Stimulated activated CD8-positive, alpha-beta memory T cell treated with anti-CD3 and anti-CD28 coated beads, Interleukin-2, amount 100 ng/mL, for 48 hours (primary cell): ENCODE measurements at places on chromosomes 7 and 10.

DNA sequence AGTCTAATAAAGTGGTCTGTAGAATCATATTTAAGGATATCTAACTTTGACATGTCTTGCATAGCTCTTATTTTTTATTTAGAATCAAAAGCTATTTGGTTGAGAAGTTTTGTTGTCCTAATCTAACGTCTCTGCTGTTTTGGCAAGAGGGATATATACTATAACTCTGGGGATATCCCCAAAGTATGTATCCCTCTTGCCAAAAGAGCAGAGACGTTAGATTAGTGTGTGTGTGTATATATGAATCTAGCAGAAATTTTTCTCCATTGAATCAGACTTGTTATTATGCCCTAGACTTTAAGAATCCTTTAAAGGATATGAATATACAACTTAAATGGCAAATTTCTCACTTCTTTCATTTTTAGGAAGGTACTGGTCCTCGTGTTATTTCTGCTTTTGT, 9.6 kb downstream of the SMC3 start:
- no peak for DNase-seq

GRCh38 chr7:143345428-143345900, 17.0 kb downstream of the FAM131B start:
- peak; percentile 66 for DNase-seq

DNA sequence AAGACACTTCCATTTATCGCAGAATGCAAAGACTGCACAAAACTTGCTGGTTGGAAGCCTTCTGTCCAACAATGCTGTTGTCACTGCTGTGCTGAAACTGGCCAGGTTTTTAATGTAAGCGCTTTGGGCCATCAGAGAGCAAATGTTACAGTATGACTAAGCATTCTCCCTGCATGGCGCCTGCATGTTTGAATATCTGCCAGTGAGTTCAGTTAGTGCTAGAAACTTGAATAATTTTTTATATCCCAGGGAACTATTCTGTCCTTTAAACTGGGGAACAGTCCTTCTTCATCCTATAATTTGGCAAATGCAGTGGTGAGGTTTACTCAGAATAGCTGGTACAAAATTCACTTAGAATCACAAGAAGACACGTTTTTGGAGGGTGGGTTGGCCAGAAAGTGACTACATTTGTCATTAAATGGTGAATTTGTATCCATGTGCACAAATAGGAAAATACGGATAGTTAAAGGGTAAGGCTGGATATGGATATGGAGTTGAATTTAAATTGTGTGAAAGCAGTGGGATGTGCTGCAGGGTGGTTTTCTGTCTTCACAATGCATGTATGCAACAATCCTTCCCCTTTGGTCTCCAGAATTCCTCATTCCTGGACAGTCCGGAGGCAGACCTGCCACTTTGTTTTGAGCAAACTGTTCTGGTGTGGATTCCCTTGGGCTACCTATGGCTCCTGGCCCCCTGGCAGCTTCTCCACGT, 1.7 kb downstream of the ABCC2 start:
- no peak for DNase-seq

GRCh38 chr10:68105820-68106219, 3.5 kb upstream of the MYPN start:
- DNase-seq, result no peak

DNA sequence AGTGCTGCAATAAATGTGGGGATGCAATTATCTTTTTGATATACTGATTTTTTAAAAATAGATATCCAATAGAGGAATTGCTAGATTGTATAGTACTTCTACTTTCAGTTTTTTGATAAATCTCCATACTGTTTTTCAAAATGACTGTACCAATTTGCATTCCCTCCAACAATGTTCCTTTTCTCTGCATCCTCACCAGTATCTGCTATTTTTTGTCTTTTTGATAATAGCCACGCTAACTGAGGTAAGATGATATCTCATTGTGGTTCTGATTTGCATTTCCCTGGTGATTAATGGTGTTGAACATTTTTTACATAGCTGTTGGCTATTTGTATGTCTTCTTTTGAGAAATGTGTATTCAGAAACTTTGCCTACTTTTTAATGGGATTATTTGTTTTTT, 217.7 kb upstream of the MTPN start:
- DNase-seq, result no peak
